ENCODE measurements at places on chromosomes 5 and 9. TPM values are rescaled to one million over a fixed set of nuclear protein-coding genes. Genes with fewer than 3 reads are reported as not detected.

The FBN2 gene
- 106 TPM for total RNA-seq

The TMEM174 gene
- total RNA-seq: not detected

The FOXD4L4 gene
- 0.13 TPM for total RNA-seq

The FSTL4 gene
- 0.21 TPM for total RNA-seq

The PHF2 gene
- 20.9 TPM for total RNA-seq

GRCh38 chr5:177447066-177447610 lies 524 bp downstream of the PRR7 start:
- DNase-seq: peak; percentile 53
- no peak overlapping the region for H3K4me3 ChIP-seq
- peaks cover 29% of the 10 kb centered on the region for H3K27me3 ChIP-seq
- H3K4me1 ChIP-seq: peaks cover 12% of the 10 kb centered on the region
- peaks cover 7% of the 10 kb centered on the region for H3K36me3 ChIP-seq

- H3K36me3 ChIP-seq: peaks cover 36% of the 10 kb centered on the region
- H3K27me3 ChIP-seq: peaks cover 7% of the 10 kb centered on the region
- peaks cover 35% of the 10 kb centered on the region for H3K4me1 ChIP-seq
- peak overlapping the region; percentile 60 for H3K4me3 ChIP-seq
- DNase-seq: no peak
Measured at GRCh38 chr5:141672841-141673813, 8.9 kb downstream of the ARAP3 start.

- H3K27ac ChIP-seq: no peak overlapping the region
- H3K4me1 ChIP-seq: peaks cover 5% of the 10 kb centered on the region
- H3K27me3 ChIP-seq: peaks cover 5% of the 10 kb centered on the region
- DNase-seq: no peak
- no peaks in the 10 kb centered on the region for H3K36me3 ChIP-seq
- H3K4me3 ChIP-seq: no peak overlapping the region
Measured at GRCh38 chr5:77621440-77621839, 17.1 kb downstream of the OTP start.

DNA sequence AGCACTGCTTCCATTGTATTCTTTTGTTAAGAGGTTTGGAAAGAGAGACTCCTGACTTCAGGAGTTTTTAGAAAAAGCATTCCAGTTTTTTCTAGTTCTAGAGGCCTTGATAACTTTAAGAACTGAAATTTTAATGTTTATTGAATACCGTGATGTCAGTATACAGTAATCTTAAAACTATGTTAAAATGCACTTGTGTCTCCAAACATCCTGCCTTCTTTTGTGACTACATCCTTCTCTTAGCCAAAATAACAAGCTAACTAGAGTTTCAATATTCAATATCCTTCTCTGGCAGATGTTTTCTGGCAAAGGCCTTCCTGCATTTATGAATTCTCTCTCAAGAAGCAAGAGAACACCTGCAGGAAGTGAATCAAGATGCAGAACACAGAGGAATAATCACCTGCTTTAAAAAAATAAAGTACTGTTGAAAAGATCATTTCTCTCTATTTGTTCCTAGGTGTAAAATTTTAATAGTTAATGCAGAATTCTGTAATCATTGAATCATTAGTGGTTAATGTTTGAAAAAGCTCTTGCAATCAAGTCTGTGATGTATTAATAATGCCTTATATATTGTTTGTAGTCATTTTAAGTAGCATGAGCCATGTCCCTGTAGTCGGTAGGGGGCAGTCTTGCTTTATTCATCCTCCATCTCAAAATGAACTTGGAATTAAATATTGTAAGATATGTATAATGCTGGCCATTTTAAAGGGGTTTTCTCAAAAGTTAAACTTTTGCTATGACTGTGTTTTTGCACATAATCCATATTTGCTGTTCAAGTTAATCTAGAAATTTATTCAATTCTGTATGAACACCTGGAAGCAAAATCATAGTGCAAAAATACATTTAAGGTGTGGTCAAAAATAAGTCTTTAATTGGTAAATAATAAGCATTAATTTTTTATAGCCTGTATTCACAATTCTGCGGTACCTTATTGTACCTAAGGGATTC lies 43.1 kb downstream of the NDFIP1 start:
- H3K27me3 ChIP-seq: peaks cover 2% of the 10 kb centered on the region
- H3K36me3 ChIP-seq: peaks cover 13% of the 10 kb centered on the region
- H3K27ac ChIP-seq: no peak overlapping the region
- no peak overlapping the region for H3K4me3 ChIP-seq
- H3K4me1 ChIP-seq: peaks cover 19% of the 10 kb centered on the region
- DNase-seq: peak; percentile 57

DNA sequence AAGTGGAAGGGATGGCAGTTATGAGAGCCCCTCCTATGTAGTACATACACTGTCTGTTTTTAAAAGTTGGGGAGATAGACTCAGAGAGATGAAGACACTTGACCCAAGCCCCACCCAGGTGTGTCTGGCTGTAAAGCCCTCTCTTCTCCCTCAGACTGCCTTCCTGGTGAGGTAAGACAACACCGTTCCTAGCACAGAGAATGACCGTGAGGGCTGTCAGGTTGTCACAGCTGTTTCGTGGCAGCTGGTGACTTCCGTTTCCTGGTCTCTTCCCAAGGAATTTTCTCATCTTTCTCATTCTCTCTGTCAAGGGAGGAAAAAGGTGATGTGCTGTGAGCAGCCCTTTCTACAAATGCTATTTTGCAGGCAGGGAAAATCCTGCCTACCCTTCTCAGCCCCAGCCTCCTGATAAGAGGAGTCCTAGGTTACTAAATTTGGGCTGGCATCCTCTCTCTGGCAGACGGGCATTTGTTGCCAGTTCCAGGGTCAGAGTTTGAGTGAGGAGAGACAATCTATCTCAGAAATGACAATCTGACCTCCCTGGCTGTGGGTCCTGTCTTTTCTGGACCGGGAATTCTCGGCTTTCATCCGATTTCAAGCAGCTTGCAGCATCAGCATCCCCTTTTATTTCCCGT lies 263.5 kb upstream of the PANK3 start:
- no peak overlapping the region for H3K27ac ChIP-seq
- H3K27me3 ChIP-seq: peaks cover 1% of the 10 kb centered on the region
- no peaks in the 10 kb centered on the region for H3K4me1 ChIP-seq
- DNase-seq: no peak
- H3K4me3 ChIP-seq: no peak overlapping the region
- H3K36me3 ChIP-seq: no peaks in the 10 kb centered on the region

GRCh38 chr5:90786756-90787155 lies 228.2 kb downstream of the ADGRV1 start:
- DNase-seq: no peak
- peaks cover 10% of the 10 kb centered on the region for H3K4me1 ChIP-seq
- H3K36me3 ChIP-seq: peaks cover 7% of the 10 kb centered on the region
- peak overlapping the region; percentile 32 for H3K27ac ChIP-seq

- no peak overlapping the region for H3K4me3 ChIP-seq
- H3K27me3 ChIP-seq: no peaks in the 10 kb centered on the region
- H3K4me1 ChIP-seq: peaks cover 27% of the 10 kb centered on the region
- H3K27ac ChIP-seq: no peak overlapping the region
- H3K36me3 ChIP-seq: no peaks in the 10 kb centered on the region
Measured at GRCh38 chr9:107293543-107294085, 10.5 kb downstream of the RAD23B start.

DNA sequence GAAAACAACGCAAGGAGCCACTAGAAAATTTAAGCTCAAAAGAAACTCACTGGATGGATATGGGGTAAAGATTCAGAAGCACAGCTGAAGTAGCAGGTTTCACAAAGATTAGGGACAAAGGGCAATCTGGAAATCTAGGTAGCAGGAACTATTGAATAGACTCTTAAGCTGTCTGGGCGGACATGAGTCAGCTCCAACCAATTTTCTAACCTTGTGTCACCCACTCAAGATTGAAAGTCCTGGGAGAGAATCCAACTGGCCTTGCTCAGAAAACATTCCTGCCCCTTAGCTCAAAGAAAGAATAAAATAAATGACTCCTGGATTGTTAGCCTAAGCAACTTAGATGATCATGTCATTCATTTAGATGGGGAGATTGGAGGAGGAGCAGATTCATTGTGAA lies 69.2 kb downstream of the STK32A start:
- H3K27ac ChIP-seq: no peak overlapping the region
- no peaks in the 10 kb centered on the region for H3K27me3 ChIP-seq
- no peak overlapping the region for H3K4me3 ChIP-seq
- no peaks in the 10 kb centered on the region for H3K4me1 ChIP-seq
- no peaks in the 10 kb centered on the region for H3K36me3 ChIP-seq

GRCh38 chr9:79610791-79611614 lies 39.2 kb downstream of the TLE4 start:
- no peaks in the 10 kb centered on the region for H3K27me3 ChIP-seq
- no peak overlapping the region for H3K4me3 ChIP-seq
- H3K27ac ChIP-seq: no peak overlapping the region
- DNase-seq: no peak

DNA sequence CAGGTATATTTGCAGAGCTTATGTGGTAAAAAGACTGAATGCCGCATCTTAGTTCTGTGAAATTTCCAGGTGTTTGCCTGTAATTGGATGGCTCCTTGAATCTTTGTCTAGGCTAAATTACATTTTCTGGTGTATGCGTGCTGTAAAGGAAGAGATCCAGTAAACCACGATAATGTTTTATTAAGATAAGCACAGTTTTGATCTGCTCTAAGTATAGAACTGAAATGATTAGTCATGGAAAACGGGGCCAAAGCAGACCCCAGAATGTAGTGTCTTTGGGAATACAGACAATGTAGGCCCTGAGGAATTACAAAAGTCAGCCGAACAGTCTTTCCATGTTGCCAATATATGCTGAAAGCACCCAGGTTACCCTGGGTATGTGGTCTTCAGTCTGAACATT lies 257.3 kb downstream of the FANCC start:
- DNase-seq: no peak
- no peak overlapping the region for H3K4me3 ChIP-seq
- peaks cover 12% of the 10 kb centered on the region for H3K36me3 ChIP-seq
- H3K27me3 ChIP-seq: peaks cover 1% of the 10 kb centered on the region

GRCh38 chr9:77946969-77947620 lies 84.5 kb downstream of the GNAQ start:
- no peak overlapping the region for H3K27ac ChIP-seq
- H3K27me3 ChIP-seq: peaks cover 2% of the 10 kb centered on the region
- no peak overlapping the region for H3K4me3 ChIP-seq
- DNase-seq: no peak
- peaks cover 43% of the 10 kb centered on the region for H3K4me1 ChIP-seq

GRCh38 chr5:125310749-125311148 lies 564.3 kb upstream of the ZNF608 start:
- no peaks in the 10 kb centered on the region for H3K4me1 ChIP-seq
- H3K36me3 ChIP-seq: peaks cover 6% of the 10 kb centered on the region
- no peak overlapping the region for H3K27ac ChIP-seq
- H3K4me3 ChIP-seq: no peak overlapping the region
- peaks cover 2% of the 10 kb centered on the region for H3K27me3 ChIP-seq

DNA sequence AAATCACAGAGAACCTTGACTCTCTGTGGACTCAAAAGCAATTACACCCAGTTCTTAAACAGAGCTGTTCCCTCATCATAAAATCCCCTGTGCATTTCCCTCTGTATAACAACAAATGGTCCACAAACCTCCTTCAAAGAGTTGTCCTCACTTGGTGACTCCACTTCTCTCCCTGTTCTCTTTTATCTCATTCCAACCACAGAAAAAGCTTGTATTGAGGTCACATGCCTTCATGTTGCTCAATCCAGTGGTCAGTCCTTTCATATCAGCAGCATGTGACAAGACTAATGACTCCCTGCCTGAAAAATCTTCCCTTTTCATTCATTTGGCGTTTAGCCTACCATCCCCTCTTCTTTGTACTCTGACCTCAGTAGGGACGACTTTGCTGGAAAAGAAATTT lies 158.0 kb downstream of the DEPDC1B start:
- DNase-seq: no peak
- no peak overlapping the region for H3K27ac ChIP-seq
- no peak overlapping the region for H3K4me3 ChIP-seq
- no peaks in the 10 kb centered on the region for H3K36me3 ChIP-seq
- peaks cover 37% of the 10 kb centered on the region for H3K4me1 ChIP-seq
- peaks cover 2% of the 10 kb centered on the region for H3K27me3 ChIP-seq

DNA sequence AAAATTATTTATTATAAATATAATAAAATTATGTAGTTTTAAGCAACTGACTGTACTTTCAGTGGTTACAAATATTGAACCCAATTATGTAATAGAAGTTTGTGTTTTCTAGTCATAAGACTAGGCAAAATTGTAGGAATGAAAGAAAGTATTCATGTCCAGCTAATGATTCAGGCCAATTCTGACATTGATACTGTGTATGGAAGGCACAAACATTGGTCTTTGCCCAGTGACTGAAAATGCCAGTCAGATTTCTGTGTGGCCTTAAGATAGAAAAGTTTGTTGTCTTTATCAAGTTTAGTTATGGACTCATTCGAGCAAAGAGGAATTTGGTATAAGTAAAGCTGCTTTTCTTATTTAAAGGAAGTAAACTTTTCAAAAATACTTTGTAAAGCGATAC lies 60.3 kb downstream of the SLC12A2 start:
- H3K4me3 ChIP-seq: no peak overlapping the region
- H3K36me3 ChIP-seq: no peaks in the 10 kb centered on the region
- no peaks in the 10 kb centered on the region for H3K27me3 ChIP-seq
- H3K4me1 ChIP-seq: no peaks in the 10 kb centered on the region

DNA sequence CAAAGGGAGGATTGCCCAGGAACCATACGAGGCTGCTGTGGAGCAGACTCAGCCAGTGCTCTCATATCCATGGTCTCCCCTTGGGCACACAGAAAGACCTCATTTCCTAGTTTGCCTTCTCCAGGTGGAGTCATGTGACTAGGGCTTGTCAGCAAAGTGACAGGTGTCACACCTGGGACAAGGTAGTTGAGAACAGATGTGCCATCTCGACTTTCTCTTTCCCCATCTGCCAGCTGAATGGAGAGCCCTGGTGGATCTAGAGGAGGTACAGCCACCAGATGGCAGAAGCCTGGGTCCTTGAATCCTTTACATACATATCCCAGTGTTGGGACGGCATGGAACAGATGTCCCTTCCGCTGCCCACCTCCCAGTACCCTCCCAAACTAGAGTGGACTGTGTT lies 42.9 kb upstream of the ALDOB start:
- H3K27me3 ChIP-seq: peaks cover 4% of the 10 kb centered on the region
- no peak overlapping the region for H3K4me3 ChIP-seq
- DNase-seq: no peak
- H3K4me1 ChIP-seq: peaks cover 58% of the 10 kb centered on the region

- H3K36me3 ChIP-seq: no peaks in the 10 kb centered on the region
- no peak for DNase-seq
- no peaks in the 10 kb centered on the region for H3K4me1 ChIP-seq
- no peak overlapping the region for H3K27ac ChIP-seq
- no peak overlapping the region for H3K4me3 ChIP-seq
Measured at GRCh38 chr5:107126341-107126740, 544.4 kb downstream of the EFNA5 start.

- no peaks in the 10 kb centered on the region for H3K36me3 ChIP-seq
- DNase-seq: no peak
- no peak overlapping the region for H3K27ac ChIP-seq
- no peaks in the 10 kb centered on the region for H3K27me3 ChIP-seq
- H3K4me3 ChIP-seq: no peak overlapping the region
Measured at GRCh38 chr9:110293248-110293647, 36.9 kb upstream of the TXN start.

Measured in endothelial cell (in vitro differentiated cells).